EL (cell line): ENCODE measurements at places on chromosomes 5 and 9.

DNA sequence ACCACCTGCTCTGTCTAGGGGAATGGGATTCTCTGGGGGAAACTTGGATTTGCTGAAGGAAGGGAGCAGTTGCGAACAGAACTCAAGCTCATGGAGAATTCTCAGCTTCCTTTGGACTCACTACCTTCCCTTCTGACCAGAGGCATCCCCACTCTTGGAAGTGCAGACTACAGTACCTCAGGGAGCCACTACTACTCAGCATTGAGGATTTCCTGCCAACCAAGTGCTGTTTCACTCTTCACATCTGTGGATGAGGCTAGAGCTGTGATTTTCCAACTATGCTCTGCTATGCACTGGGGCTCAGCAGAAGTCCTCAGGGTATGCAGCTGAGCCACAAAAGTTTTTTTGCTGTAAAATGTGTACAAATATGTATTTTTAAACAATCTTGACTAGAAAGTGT is 43.9 kb downstream of the MACROH2A1 start:
- DNase-seq, result peak; percentile 42

GRCh38 chr9:98168941-98169488 is 23.4 kb downstream of the CORO2A start:
- DNase-seq, result peak; percentile 57

- DNase-seq, result no peak
These were observed 259.0 kb upstream of the ADRA1B start for GRCh38 chr5:159657298-159657697.

DNA sequence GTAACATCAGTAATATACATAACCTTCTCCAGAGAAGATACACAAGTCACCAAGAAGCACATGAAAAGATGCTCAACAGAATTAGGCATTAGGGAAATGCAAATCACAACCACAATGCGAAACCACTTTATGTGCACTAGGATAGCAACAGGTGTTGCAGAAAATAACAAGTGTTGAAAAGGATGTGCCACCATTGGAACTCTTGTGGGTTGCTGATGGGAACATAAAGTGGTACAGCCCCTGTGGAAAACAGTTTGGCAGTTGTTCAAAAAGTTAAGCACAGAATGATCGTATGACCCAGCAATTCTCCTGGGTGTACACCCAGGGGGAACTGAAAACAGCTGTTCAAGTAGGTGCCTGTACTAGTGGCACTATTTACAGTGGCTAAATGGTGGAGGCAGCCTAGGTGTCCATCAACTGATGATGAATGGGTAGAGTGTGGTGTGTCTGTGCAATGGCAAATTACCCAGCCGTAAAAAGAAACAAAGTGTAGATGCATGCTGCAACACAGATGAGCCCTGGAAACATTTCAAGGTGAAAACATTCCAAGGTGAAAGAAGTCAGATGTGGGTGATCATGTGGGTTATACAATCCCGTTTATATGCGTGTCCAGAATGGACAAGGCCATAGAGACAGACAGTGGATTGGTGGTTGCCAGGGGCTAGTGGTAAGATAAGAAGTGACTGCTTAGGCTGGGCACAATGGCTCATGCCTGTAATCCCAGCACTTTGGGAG is 27.2 kb downstream of the CCDC69 start:
- no peak for DNase-seq

DNA sequence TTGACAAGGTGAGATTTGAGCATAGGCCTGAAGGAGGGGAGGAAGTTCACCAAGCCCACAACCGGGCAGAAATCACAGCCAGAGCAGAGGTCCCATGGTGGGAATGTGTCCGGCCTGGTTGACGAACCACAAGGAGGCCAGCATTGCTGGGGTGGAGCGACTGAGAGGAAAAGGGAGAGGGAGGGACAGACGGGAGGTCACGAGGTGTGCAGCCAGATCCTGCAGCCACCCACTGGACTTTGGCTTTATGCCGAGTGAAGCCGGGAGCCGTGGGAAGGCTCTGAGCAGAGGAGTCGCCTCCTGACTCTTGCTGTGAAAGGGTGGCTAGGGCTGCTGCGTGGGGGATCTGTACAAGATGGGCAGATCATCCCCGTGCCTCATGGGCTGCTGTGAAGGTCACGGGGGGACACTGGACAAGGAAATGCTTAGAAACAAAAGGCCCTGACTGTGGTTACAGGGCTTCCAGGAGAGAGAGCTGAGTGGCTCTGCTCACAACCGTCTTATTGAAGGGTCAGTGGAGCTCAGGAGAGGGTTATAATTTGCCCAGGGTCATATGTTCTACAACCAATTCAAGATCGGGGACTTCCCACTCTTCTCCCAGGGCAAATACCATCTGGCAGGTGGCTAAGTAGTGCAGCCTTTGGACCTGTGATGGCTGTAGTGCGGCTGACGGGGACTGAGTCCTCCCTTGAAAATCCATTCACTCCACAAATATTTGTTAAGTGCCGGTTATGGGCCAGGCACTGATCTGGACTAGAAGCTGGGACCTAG is 15.6 kb upstream of the CD74 start:
- DNase-seq, result no peak

DNA sequence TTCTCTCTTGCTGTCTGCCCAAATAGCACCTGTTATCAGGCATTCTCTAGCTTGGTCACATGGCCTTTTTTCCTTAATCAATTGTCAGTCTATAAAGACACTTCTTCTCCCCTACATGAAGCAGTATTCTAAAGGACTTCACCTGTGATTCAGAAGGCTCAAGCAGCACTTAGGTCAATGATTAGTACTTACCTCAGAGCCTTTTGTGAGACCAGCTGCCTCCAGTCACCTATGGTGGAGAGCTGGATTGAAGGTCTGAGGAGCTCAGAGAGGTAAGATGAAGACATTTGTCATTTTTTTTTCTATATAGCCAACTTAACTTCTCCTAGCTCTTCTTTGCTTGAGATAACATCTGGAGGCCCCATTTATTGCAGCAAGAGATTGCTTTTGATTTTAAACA is 278.3 kb upstream of the PCSK5 start:
- no peak for DNase-seq

- peak; percentile 21 for DNase-seq
These were observed 141.0 kb downstream of the CDK5RAP2 start for GRCh38 chr9:120438836-120439546.

GRCh38 chr5:138448481-138449398 is 9.9 kb downstream of the REEP2 start:
- DNase-seq, result peak; percentile 41

DNA sequence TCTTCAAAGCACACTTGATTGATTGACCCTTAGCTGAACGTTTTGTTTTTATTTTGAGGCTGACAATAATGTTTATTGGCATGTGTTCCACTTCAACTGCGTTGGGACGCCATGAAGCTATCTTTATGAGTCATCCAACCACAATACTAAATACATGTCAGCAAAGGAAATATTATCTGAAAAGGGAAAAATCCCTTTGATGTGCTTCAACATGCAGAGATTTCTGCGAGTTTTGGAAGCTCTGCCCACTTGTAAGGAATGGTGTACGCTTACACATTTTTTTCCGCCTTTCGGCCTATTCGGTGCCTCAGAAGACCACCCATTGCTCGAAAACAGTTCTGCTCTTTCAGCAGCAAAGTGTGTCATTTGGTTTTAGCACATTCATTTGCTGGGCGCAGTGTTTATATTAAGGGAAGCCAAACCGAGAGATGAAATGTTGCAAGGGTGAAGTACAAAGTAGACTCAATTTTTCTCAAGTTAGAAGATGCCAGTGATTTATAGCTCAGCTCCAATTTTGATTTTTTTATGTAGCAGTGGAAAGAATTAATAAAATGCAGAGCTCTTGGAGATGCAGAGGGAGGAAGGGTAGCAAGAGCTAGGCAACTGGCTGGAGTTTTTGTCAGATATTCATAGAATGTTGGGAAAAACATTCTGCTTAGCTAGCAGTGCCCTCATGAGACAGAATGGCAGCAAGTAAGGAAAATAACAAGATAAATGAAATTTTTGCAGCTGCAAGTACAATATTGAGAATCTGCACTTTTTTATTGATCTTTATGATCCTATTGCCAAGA is 68.9 kb downstream of the PRDM6 start:
- DNase-seq, result peak; percentile 62

DNA sequence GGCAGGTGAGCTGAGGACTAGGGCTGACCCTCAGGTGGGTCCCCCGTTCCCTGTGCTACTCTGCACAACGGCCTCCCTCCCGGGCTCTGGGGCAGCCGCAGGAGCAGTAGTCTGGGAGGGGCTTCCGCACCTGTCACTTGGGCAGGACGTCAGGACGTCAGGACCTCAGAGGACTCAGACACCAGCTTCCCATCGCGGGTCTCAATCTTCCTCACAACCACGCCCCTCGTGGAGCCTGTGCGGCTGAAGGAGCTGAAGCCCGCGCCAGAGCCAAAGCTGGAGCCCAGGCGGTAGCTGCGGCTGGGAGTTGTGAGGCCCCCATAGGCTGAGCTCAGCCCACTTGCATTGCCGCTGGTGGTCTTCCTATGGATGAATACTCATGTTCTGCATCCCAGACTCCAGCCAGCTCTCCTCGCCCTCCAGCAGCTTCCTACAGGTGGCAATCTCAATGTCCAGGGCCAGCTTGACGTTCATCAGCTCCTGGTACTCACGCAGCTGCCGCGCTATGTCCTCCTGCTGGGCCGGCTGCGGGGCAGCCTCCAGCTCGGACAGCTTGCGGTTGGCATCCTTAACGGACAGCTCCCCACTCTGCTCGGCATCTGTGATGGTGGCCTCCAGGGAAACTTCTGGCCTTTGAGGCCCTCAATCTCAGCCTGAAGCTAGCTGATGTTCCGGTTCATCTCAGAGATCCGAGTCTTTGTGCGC is 381.4 kb upstream of the RGMB start:
- DNase-seq, result no peak

GRCh38 chr5:120093178-120093577 is 370.9 kb upstream of the PRR16 start:
- DNase-seq, result no peak

DNA sequence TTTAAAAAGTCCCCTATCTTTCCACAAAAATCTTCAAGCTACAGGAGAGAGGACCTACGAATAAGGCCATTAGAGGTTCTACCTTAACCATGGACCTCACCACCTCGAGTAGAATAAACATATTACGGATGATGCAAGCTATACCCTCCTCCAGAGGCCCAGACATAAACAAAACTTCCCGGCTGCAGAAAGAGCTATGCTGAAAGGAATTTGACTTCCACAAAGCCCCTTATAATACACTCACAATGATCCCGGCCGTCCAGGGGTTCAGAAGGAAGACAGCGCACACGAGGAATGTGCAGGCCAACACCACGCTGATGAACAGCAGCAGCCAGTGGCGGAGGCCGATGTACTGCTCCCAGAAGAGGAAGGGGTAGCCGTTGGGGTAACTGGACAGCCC is 59.0 kb downstream of the PTCH1 start:
- DNase-seq, result no peak

GRCh38 chr5:139188558-139189270 is 9.5 kb downstream of the SIL1 start:
- DNase-seq, result no peak

DNA sequence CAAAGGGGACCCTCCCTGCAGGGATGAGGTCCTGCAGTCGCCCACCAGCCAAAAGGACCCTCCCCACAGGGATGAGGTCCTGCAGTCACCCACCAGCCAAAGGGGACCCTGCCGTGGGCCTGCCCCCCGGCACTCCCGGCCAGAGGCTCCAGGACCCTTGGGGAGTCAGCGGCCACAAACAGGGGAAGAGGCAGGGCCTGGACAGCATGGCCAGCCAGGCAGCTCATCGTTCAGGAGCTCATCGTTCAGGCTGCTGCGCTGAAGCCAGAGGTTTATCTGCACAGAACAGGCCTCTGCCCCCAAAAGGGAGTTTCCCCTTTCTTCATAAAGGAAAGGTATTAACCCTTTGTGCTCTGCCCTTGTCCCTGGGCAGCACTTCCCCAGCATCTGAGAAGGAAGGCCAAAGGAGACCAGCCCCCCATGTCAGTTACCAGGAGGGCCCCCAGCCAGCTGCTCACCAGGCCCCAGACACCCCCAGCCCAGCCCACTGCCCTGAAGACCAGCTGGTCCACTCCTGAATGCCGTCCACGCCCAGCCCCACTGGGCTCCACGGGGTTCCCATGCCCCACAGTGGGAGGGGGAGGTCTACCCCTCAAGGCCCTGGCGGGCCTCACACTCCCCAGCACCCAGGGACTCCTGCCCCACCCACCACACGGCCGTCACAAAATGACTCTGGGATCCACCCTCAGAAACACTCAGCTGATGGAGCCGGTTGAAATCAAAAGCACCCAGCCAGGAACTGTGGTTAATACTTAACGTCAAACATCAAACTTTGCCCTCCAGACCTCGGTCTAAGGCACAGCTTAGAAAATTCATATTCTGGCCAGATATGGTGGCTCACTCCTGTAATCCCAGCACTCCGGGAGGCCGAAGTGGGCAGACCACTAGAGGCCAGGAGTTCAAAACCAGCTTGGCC is 6.3 kb downstream of the SLC12A7 start:
- DNase-seq, result no peak

GRCh38 chr9:108528231-108528630 is 327.6 kb downstream of the ACTL7B start:
- no peak for DNase-seq

GRCh38 chr5:134098690-134099089 is 15.8 kb upstream of the TCF7 start:
- DNase-seq, result no peak

- DNase-seq, result no peak
These were observed 8.8 kb downstream of the ETF1 start for GRCh38 chr5:138533973-138534941.

- DNase-seq, result peak; percentile 81
These were observed 43.9 kb upstream of the PRRC2B start for GRCh38 chr9:131349881-131350563.

DNA sequence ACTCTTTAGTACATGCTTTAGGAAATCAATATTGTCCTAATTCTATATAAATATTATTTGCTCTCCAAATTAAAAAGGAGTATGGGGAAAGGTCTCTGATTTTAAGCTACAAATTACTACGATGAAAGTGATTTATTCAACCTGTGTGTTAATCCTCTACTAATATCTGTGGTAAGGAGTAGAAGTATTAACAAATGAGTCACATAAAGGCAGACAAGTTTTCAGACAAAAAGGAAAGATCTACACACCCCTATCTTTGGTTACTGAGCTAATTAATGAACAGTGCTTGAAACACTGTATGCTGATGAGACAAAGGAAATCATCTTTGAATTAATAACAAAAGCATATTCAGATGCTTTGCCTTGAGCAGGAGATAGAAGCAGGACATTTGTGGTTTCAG is 15.9 kb downstream of the LOX start:
- peak; percentile 13 for DNase-seq

DNA sequence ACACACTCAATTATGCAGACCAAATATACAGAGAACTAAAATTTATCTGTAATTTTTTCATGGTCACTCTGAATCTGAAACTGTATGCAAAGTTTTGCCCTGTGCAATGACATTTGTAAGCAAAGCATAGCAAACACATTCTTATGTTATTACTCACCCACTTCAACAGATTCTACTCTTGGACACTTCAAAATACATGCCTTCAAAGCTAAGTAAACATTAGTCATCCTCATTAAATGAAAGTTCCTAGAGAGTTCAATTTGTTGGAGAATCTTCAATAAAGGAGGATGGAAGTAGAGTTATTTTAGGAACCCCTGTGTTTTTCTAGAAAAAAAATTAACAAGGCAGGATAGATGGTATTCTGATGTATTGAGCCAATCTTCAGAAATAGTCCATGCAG is 639.7 kb upstream of the C9orf72 start:
- peak; percentile 11 for DNase-seq

- DNase-seq, result no peak
These were observed 78.1 kb upstream of the NREP start for GRCh38 chr5:111834926-111835599.
